ENCODE measurements at places on chromosomes 7 and 10.

DNA sequence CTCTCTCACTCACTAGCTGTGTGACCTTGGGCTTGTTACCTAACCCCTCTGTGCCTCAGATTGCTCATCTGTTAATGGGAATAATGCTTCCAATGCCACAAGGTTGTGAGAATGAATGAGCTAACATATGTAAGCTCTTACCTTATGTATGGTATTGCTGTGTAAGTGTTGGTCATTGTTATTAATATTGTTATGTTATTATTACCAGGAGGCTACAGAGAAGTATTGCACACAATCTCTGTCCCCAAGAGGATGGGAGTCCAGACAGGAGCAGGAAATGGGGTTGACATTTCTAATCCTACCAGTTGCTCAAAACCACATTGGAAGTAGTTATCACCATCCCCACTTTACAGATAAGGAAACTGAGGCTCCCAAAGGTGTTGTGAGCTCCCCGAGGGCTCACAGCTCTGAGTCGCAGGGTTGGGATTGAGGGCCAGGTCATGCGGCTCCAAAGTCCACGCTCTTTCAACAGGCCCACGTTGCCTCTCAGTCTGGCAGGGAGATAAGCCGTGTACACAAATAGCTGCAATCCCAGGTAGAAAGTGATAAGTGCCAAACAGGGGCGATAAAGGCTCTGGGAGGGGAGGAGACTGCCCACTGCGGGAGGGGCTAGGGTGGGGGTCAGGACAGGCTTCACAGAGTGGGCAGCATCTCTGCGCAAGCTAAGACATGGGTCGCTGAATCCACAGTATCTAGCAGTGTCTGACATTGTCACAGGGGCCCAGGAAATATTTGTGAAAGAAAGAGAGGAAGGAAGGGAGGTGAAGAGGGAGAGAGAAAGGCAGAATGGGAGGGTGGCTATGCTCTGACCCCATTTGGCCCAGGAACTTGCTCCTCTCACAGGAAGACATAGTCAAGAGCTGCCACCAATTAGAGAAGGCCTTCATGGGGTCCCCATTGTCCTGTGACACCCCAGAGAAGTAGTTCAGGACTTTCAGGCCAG, 9.6 kb upstream of the ZMIZ1 start:
- no peak for DNase-seq

DNA sequence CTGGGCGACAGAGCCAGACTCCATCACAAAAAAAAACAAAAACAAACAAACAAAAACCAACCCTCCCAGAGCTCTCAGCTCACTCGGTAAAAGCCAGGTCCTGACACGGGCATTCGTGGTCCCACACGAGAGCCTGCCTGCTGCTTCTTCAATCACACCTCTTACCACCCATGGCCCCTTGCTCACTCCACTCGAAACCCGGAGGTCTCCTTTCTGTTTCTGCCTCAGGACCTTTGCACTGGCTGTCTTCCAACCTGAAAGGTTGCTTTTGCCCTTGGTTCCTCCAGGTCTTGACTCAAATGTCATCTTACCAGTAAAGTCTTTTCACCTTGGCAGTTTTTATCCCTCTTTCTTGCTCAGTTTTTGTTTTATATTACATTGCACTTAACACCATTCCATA, 169.6 kb downstream of the EVX1 start:
- DNase-seq = no peak

GRCh38 chr10:69243817-69244216, 23.7 kb downstream of the HKDC1 start:
- no peak for DNase-seq

DNA sequence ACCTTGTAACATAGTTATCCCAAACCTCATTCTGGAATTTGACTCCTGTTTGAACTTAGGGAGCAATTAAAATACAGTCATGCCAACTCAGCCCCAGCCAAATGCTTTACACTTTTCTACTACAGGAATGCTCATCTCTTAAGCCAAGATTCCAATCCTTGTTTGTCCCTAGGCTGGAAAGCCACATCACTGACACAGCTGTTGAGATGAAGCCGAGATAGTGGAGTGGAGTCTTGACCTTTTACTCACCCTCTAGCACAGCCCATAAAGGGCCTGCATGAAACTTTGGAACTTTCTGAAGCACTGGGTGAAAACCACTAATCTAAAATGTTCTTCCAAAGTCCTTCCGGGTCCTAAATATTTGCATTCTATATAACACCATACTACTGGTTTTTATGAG, 247.3 kb downstream of the ETV1 start:
- no peak for DNase-seq

- peak; percentile 97 for DNase-seq
Observed at GRCh38 chr10:112949875-112950507, at the start of gene TCF7L2. Gene TCF7L2, plus strand, starts transcription at chr10:112950247. Its CDS starts 510 bp downstream, at chr10:112950757.

- DNase-seq = peak; percentile 75
Observed at GRCh38 chr7:23349484-23350157, 50.5 kb downstream of the MALSU1 start.

DNA sequence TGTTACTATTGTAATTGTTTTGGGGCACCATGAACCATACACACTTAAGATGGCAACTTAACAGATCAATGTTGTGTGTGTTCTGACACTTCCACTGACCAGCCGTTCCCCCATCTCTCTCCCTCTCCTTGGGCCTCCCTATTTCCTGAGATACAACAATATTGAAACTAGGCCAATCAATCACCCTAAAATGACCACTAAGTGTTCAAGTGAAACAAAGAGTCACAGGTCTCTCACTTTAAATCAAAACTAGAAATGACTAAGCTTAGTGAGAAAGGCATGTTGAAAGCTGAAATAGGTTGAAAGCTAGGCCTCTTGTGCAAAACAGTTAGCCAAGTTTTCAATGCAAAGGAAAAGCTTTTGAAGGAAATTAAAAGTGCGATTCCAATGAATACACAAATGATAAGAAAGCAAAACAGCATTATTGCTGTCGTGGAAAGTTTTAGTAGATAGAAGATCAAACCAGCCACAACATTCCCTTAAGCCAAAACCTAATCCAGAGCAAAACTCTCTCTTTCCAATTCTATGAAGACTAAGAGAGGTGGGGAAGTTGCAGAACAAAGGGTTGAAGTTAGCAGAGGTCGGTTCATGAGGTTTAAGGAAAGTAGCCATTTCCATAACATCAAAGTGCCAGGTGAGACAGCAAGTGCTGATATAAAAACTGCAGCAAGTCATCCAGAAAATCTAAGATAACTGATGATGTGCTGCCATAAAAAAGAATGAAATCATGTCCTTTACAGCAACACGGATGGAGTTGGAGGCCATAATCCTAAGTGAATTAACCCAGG, 90.6 kb downstream of the MTPN start:
- DNase-seq = no peak

- DNase-seq = no peak
Observed at GRCh38 chr7:47938574-47939165, 9.6 kb downstream of the PKD1L1 start.

DNA sequence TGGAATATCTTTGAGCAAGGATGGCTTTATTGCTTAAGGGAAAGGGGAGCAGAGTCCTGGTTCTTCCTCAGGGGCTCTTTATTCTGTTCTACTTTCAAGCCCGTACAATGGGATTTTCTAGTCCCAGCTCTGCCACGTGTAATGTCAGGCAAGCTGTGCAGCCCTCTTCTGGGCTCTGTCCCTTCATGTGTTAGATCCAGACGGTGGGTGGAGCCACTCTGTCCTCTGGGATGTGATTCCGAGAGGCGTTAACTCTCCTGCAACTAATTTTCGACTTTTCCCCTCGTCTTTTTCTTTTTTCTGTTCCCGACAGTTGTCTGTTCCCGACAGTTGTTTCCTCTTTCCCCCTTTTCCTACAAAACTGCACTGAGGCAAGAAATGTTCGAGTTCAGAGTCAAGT, 34.8 kb downstream of the FBH1 start:
- no peak for DNase-seq

DNA sequence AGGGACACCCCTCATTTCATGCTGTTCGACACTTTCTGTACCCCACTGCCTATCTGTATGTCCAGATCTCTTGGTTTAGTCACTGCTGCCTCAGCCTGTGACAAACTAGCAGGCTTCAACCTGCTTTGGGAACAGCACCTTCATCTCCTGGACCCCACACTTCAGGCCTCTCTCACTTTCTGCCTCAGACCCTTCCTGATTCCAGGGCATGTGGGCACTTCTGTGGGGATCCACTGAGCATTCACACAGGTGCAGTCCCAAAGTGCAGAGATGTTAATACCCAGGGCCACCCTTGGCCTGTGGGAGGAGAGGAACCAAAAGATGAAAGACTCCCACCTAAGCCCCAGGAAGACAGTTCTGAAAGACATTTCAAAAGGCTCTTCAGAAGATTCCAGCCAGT, 29.4 kb upstream of the C10orf71 start:
- DNase-seq = no peak

- no peak for DNase-seq
Observed at GRCh38 chr7:155266440-155266839, 31.2 kb upstream of the INSIG1 start.

DNA sequence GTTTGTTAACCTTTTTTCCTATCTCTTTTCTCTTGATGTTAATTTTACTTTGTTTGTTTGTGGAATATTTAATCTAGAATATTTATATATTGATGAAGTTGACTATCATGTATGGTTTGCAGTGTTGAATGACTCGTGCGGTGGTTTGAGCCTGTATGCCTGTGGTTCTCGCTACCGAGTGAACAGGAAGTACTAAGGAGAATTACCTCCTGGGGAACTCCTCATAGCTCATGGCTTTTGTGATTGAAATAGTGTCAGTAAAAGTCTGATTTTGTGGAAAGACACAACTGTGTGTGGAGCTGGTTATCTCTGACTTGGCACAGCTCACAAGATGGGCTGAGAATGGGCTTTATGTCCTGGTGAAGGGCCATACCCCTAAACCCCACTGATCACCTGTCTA, 498.6 kb downstream of the GLRX3 start:
- no peak for DNase-seq

DNA sequence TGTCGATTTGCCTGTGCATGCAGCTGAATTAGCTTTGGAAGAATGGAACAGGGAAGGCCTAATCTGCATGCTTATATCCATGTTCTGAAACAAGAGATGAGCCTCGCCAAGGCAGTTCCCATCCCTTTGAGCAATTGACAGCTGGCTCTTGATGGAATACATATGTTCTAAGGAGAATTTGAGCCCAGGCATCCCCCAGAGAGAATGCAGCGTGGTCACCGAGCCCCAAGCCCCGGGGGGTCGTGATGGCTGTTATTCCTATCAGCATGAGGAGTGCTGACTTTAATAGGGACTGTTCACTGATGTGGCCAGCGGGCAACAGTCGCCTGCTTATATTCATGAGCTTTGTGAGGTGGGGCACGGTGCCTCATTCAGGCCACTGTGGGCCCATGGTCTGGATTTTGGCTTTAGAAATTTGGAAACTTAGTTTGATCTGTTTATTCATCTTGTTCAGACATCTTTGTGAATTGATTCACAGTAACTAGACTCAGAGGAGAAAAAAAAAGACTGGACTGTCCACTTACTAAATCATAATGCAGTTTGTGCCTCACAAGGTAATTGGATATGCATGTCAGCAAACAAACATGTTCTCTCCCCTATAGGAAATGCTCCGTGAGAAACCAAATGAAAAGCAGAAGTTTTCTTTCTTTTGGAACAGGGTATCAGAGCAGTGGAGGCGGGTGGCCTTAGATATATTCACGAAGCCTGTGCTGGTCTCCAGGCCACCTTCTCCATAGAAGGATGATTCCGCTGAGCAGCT, 204.9 kb downstream of the CCDC3 start:
- DNase-seq = no peak

DNA sequence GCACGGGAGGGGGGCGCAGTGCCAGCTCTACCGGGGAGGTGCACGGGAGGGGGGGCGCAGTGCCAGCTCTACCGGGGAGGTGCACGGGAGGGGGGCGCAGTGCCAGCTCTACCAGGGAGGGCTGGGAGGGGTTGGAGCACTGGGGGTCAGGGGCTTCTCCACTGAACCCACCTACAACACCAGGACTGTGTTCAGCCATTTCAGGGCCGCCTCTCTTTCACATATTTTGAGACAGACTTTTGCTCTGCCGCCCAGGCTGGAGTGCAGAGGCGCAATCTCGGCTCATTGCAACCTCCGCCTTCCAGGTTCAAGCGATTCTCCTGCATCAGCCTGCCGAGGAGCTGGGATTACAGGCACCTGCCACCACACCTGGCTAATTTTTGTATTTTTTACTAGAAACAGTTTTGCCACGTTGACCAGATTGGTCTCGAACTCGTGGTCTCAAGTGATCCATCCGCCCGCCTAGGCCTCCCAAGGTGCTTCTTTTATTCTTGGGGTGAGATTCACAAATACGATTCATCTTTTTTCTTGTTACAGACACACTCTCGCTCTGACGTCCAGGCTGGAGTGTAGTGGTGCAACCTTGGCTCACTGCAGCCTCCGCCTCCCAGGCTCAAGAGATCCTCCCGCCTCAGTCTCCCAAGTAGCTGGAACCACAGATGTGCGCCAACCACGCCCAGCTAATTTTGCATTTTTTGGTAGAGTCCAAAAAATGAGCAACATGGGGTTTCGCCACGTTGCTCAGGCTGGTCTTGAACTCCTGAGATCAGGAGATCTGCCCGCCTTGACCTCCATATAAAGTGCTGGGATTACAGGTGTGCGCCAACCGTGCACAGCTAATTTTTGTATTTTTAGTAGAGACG, 37.0 kb downstream of the ADAP1 start:
- no peak for DNase-seq

- no peak for DNase-seq
Observed at GRCh38 chr10:22381262-22381661, 36.0 kb downstream of the SPAG6 start.

- no peak for DNase-seq
Observed at GRCh38 chr7:43317075-43317474, 204.6 kb downstream of the HECW1 start.

DNA sequence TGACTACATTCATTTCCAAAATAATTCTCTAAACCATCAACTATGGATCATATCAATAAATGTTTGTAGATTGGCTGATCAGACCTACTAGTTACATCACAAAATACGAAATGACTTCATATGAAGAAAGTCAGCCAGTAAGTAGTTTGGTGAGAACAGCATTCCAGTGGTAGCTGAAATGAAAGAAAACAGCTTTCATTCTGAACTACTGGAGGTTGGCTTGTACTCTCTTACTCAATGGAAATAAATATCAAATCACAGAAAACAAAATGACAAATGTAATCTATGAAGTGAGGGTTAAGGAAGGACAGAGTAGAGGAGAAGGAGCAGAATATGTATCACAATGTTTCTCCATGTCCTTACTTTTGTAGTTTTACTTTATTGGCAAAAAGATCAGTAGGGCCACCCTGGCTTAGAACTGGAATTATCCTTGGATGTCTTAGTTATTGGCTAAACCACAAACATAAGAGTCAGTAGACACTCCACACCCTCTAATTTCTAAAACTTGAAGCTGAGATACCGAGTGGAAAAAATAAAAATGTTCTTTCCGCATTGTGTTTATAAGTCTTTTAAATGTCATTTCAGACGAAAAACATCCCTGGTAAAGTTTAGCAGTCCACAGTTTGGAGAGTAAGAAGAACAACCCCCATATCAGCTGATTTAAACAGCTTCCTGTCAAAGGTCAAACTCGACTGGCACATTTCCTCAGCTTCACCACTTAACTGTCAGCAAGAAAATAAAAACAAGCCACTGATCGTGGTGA, 74.0 kb upstream of the DGKI start:
- DNase-seq = no peak

- no peak for DNase-seq
Observed at GRCh38 chr10:31990937-31991336, 62.3 kb upstream of the ARHGAP12 start.
